ENCODE measurements at places on chromosomes 6 and 20. TPM values are rescaled to one million over a fixed set of nuclear protein-coding genes. Genes with fewer than 3 reads are reported as not detected.

The TRAPPC3L gene
- polyA plus RNA-seq: not detected

The HS3ST5 gene
- polyA plus RNA-seq: not detected

The ID1 gene
- polyA plus RNA-seq: 327 TPM

The SYTL3 gene
- polyA plus RNA-seq: 14.0 TPM

The CDH4 gene
- polyA plus RNA-seq: 0.07 TPM

The AVP gene
- not detected for polyA plus RNA-seq

The MAPK14 gene
- polyA plus RNA-seq: 7.0 TPM

The LGSN gene
- polyA plus RNA-seq: not detected

The SALL4 gene
- polyA plus RNA-seq: 0.08 TPM

The CLDN20 gene
- 0.30 TPM for polyA plus RNA-seq

The SMLR1 gene
- not detected for polyA plus RNA-seq

The FNDC1 gene
- polyA plus RNA-seq: 0.08 TPM

The TRIM31 gene
- polyA plus RNA-seq: not detected

The IRF4 gene
- polyA plus RNA-seq: 0.29 TPM

The GLO1 gene
- 73.6 TPM for polyA plus RNA-seq

The LBP gene
- not detected for polyA plus RNA-seq

The OR2W1 gene
- not detected for polyA plus RNA-seq

The EEF1A2 gene
- 1,345 TPM for polyA plus RNA-seq

The SOX18 gene
- 23.5 TPM for polyA plus RNA-seq

The ADGB gene
- polyA plus RNA-seq: not detected

The C6orf132 gene
- polyA plus RNA-seq: 0.30 TPM

The WFDC2 gene
- 0.51 TPM for polyA plus RNA-seq

The CDSN gene
- 0.15 TPM for polyA plus RNA-seq

The CNKSR3 gene
- 9.8 TPM for polyA plus RNA-seq

The MAN1A1 gene
- polyA plus RNA-seq: 9.6 TPM

The LRRN4 gene
- polyA plus RNA-seq: not detected

The RSPO4 gene
- polyA plus RNA-seq: not detected

The HTR1B gene
- 0.03 TPM for polyA plus RNA-seq

The ITPA gene
- polyA plus RNA-seq: 28.6 TPM

The ARMC12 gene
- 0.19 TPM for polyA plus RNA-seq

The SYCP2 gene
- polyA plus RNA-seq: 1.6 TPM

Data from heart left ventricle (tissue), 16 donors.